Bronchial epithelial cell (primary cell): ENCODE measurements at places on chromosomes 7 and 10. TPM values are rescaled to one million over a fixed set of nuclear protein-coding genes. Genes with fewer than 3 reads are reported as not detected.

TMEM184A gene
- total RNA-seq: 9.0 and 43.8 TPM in 2 replicates

CALCR gene
- total RNA-seq: not detected in 2 replicates

DUSP5 gene
- 40.1 and 115 TPM in 2 replicates for total RNA-seq

C10orf120 gene
- not detected in 2 replicates for total RNA-seq

FKBP6 gene
- total RNA-seq: not detected in 2 replicates

STEAP4 gene
- total RNA-seq: 3.5 and 3.9 TPM in 2 replicates

ACSM6 gene
- total RNA-seq: not detected in 2 replicates

ADCYAP1R1 gene
- not detected in 2 replicates for total RNA-seq

ANKRD7 gene
- total RNA-seq: 0.26 TPM in 2 replicates

SPDYE9 gene
- not detected in 2 replicates for total RNA-seq

OR6B1 gene
- not detected in 2 replicates for total RNA-seq

COX15 gene
- total RNA-seq: 33.2 and 35.7 TPM in 2 replicates

ZNF248 gene
- 6.1 and 8.1 TPM in 2 replicates for total RNA-seq

SAP25 gene
- total RNA-seq: not detected in 2 replicates

TES gene
- total RNA-seq: 276 and 348 TPM in 2 replicates

CTNNA3 gene
- under 0.01 TPM in 1 of 2 replicates, not detected in the other for total RNA-seq

ZNF488 gene
- total RNA-seq: under 0.01 and 0.13 TPM in 2 replicates

SFRP5 gene
- total RNA-seq: not detected in 2 replicates

LOXL4 gene
- total RNA-seq: 0.13 and 0.26 TPM in 2 replicates

GIGYF1 gene
- total RNA-seq: 9.9 and 14.2 TPM in 2 replicates

TMEM236 gene
- under 0.01 and 0.26 TPM in 2 replicates for total RNA-seq

CUBN gene
- 0.26 and 0.53 TPM in 2 replicates for total RNA-seq

RNF133 gene
- 0.13 and 0.26 TPM in 2 replicates for total RNA-seq

KLF14 gene
- total RNA-seq: under 0.01 TPM in 1 of 2 replicates, not detected in the other

STK31 gene
- total RNA-seq: under 0.01 and 0.26 TPM in 2 replicates

CPXM2 gene
- under 0.01 and 0.26 TPM in 2 replicates for total RNA-seq

TBC1D12 gene
- 10.8 and 11.3 TPM in 2 replicates for total RNA-seq

CDHR1 gene
- 0.53 and 0.90 TPM in 2 replicates for total RNA-seq

EIF4EBP2 gene
- 7.9 and 10.2 TPM in 2 replicates for total RNA-seq

TMEM248 gene
- total RNA-seq: 45.3 and 51.3 TPM in 2 replicates

TAX1BP1 gene
- 92.1 and 150 TPM in 2 replicates for total RNA-seq

VAX1 gene
- not detected in 2 replicates for total RNA-seq

FBXO24 gene
- total RNA-seq: 0.38 and 0.53 TPM in 2 replicates

SPDYE18 gene
- total RNA-seq: 0.13 TPM in 1 of 2 replicates, not detected in the other

MEOX2 gene
- total RNA-seq: not detected in 2 replicates

CACNA2D1 gene
- 0.77 and 1.1 TPM in 2 replicates for total RNA-seq

FAM221A gene
- total RNA-seq: 2.6 and 5.0 TPM in 2 replicates

FAM25C gene
- total RNA-seq: 9.3 TPM in 1 of 2 replicates, not detected in the other

RPEL1 gene
- total RNA-seq: under 0.01 and 0.13 TPM in 2 replicates

MPLKIP gene
- 14.0 and 29.7 TPM in 2 replicates for total RNA-seq

GRID1 gene
- total RNA-seq: under 0.01 and 0.13 TPM in 2 replicates

SIRT1 gene
- total RNA-seq: 9.9 and 10.8 TPM in 2 replicates

PARD3 gene
- 78.2 and 98.2 TPM in 2 replicates for total RNA-seq

KEL gene
- total RNA-seq: 0.13 TPM in 1 of 2 replicates, not detected in the other

TMEM209 gene
- total RNA-seq: 7.4 and 9.5 TPM in 2 replicates

AOAH gene
- total RNA-seq: not detected in 2 replicates

CLEC2L gene
- total RNA-seq: not detected in 2 replicates

EVX1 gene
- total RNA-seq: not detected in 2 replicates

FAM241B gene
- total RNA-seq: 2.6 and 4.6 TPM in 2 replicates

GRID2IP gene
- 0.26 TPM in 2 replicates for total RNA-seq

TMEM213 gene
- not detected in 2 replicates for total RNA-seq

PDE1C gene
- total RNA-seq: under 0.01 TPM in 1 of 2 replicates, not detected in the other
